Stimulated activated naive CD8-positive, alpha-beta T cell treated with anti-CD3 and anti-CD28 coated beads, Interleukin-15, Interleukin-2, amounts not matched to agents 100 U/mL and 50 U/mL, for 24 hours (primary cell): ENCODE measurements at places on chromosomes 3 and 15.

- no peak for DNase-seq
These were observed 9.3 kb downstream of the OXTR start for GRCh38 chr3:8760091-8760490.

- no peak for DNase-seq
These were observed 6.9 kb upstream of the RPL35A start for GRCh38 chr3:197942956-197943556.

DNA sequence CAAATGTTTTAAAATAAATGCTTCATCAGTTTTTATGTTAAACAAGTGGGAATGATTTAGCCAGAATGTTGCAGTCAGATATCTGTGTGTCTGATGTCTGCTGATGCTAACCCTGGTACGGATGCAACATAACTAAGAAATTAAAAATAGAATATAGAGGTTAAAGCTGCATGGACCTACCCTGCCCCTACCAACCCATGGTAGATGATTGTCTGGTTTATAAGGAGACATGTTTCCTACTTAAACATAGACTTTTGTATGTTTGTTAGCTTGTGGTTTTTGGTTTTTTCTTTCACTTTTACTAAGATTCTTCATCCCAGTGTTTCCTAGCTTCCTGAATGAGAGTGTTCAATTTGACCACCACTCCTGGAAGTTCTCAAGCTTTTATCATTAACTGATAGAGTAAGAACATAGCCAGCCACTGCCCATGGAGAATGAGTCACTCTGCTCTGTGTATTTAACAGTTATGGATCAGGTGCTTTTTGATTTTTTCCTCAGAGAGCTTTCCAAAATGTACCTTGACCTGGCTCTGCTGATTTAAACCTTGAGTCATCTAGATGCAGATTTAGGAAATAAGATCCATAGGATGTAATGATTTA is 70.7 kb upstream of the VEPH1 start:
- no peak for DNase-seq

GRCh38 chr3:25992606-25993005 is 202.7 kb downstream of the OXSM start:
- DNase-seq: no peak

DNA sequence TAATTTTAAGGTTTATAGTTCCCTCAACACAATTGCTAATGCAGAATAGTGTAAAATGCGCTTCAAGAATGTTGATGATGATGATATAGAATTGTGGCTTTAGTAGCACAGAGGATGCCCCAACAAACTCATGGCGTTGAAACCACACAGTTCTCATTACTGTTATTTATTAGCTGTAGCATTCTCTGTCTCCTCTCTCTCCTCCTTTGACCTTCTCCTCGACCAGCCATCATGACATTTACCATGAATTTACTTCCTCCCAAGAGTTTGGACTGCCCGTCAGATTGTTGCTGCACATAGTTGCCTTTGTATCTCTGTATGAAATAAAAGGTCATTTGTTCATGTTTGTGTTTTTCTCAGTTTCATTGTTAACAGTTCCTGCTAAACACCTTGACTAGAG is 27.8 kb upstream of the CRTC3 start:
- no peak for DNase-seq

DNA sequence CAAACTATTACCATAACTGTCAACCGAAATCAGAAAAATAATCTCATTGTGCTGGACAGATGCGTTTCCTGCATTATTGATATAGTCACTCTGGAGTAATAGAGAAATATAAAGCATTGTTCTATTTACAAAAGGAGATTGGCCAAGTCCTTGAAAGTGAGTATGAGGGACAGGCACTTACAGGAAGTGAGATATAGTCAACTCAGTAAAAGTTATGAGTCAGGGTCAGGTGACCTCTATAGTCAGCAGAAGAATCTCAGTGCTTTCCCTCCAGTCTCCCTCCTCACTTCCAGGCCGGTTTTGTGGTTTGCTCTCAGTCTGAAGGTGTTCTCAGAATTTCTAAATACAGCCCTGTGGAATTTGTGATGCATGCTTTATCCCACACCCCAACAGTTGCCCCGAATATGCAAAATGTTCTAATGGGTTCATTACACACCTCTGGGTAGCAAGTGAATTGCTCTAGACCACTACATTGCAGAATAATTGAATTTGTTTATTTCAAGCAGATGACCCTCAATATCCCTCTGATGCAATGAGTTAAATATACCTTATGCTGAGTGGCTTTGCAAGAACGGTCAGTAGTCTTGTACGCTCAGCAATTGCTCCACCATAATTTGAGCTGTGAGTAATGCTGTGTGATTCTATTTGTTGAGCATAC is 787.7 kb downstream of the MCTP2 start:
- DNase-seq: no peak

- peak; percentile 81 for DNase-seq
These were observed 24.6 kb upstream of the CORO2B start for GRCh38 chr15:68553994-68554720.

DNA sequence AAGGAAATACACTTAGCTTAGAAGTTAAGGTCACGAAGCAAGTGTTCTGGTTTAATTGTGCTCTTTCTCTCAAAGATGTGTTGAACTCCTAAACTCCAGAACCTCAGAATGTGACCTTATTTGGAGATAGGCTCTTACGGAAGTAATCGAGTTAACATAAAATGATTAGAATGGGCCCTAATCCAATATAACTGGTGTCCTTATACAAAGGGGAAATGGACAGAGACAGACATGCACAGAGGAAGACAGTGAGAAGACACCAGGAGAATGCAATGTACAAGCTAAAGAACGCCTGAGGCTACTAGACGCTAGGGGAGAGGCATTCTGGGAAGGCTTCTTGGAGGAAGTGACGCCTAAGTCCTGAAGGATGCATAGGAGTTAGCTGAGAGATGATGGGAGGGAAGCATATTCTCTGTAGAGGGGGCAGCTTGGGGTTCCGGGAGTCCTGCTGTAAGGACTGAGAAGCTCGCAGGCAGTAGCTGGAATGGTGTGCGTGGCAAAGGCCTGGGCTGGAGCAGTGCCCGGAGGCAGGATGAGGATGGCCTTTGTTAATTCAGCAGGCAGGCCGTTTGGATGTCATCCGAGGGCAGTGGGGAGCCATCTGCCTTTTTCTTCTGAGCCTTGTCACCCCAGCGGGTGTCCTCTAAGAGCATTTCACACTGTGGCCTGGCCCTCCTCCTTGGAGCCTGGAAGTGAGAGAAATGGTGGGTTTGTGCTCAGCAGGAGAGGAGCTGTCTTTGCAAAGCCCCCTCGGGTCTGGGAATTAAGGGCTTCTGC is 513.4 kb downstream of the SHQ1 start:
- DNase-seq: no peak

GRCh38 chr3:168116279-168116678 is 20.6 kb upstream of the GOLIM4 start:
- DNase-seq: no peak

DNA sequence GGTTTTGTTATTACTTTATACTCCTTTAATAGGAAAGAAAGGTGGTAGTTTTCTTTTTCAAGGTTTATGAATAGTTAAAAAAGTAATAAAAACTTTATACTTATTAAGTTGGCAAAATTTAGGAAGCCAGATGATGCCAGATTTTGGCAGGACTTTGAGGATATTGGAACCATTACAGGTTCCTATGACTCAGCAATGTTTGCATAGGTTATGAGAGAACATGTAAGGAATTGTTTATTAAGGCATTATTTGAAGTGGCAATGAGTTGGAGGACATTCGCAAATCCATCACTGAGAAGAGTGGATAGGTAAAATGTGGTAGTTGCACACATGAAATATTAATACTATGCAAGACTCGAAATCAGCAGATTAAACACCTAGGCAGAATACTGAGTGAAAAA is 29.9 kb downstream of the CDAN1 start:
- no peak for DNase-seq

- DNase-seq: no peak
These were observed 15.5 kb upstream of the ACAP2 start for GRCh38 chr3:195458316-195458717.

GRCh38 chr3:171013822-171014748 is 12.4 kb downstream of the SLC2A2 start:
- no peak for DNase-seq

DNA sequence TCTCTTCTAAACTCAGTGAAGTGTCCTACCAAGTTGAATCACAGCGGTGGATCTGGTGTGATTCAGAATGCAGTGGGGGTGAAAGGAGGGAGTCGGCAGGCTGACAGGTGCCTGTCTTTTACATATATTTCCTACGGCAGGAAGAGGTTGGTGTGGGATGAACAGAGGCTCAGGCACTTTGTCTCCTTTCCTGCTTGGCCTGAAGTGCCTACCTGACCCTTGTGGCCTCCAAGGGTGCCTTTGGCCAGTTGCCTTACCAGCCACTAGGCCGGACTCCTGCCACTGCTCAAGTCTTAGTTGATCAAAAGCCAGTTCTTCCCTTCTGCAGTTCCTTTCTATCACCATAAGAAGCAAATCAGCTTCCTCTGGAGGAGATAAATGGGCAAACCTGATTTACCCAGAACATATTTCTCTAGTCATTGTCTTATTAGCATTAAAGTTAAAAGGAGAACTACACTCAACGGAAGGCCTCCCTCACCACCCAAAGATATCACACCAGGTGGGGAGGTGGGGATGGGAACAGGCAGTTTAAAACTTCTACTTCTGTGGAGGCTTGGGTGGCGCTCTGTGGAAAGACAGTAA is 52.1 kb downstream of the CRTC3 start:
- DNase-seq: no peak

DNA sequence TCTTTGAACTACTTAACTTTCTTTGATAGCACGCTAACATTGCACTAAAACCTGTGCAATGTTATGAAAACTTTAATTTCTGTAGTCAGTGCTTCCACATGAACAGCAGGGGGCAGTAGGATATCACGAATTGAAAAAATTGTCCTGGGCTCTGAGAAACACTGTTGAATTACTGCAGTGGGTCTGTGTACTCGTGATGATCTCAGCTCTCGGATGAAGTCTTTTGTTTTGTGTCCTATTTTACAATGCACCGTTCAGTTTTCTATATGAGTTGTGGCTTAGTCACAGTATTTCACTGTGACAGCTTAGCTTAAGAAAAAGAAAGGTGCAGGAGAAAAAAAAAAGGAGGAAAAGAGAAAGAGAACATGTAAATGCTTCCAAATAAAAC is 141.3 kb upstream of the CCDC54 start:
- DNase-seq: peak; percentile 26

GRCh38 chr3:50472958-50473357 is 30.5 kb downstream of the CACNA2D2 start:
- DNase-seq: peak; percentile 14

GRCh38 chr3:112127522-112128494 is 5.2 kb downstream of the GCSAM start:
- no peak for DNase-seq

DNA sequence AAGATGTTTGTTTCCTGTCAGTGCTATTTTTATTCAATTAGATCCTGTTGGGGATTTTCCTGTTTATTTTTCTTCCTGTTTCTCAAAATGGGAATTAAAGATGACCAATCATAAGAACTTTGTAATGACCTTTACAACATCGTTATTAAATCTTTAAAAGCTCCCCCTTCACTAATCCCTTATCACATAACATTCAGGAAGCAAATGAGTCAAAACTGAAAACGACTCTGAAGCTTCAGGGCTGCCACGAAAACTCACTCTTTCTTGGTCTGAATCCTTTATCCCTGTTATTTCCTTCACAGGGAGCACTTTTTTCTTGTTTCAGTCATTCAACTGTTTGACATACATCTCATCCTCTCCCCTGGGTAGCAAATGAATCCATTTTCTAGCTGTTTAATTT is 75.8 kb upstream of the MB21D2 start:
- DNase-seq: no peak

DNA sequence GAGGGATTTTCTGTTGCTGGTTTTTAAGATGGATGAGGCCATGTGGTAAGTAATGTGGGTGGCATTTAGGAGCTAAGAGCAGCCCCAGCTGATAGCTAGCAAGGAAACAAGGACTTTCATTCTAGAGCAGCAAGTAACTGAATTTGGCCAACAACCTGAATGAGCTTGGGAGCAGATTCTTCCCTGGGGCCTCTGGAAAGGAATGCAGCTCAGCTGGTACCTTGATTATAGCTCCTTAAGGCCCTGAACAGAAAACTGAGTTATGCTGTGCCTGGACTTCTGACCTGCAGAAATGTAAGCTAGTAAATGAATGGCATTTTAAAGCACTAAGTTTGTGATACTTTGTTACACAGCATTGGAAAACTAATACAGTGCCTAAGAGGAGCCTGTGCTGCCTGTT is 565.5 kb downstream of the PDCD6IP start:
- DNase-seq: no peak

- no peak for DNase-seq
These were observed 13.7 kb downstream of the C15orf39 start for GRCh38 chr15:75215107-75216004.

- DNase-seq: no peak
These were observed 12.8 kb downstream of the ADPGK start for GRCh38 chr15:72770673-72771328.

DNA sequence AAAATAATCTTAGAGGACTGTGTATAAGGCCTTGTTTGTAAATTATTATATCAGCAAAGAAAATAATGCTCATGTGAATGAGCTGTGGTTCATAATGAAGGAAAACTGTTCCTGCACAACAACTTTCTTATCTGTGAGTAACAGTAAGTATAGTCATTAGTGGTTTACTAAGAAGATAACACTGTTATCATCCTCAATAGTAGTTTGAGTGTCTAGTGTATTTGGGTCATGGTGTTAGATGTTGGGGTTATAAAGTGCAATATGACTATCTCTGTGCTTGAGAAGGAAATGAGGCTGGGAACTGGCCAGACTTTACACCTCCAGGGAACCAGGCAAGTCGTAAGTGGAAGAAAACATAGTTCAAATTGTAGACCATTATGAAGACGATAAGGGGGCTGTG is 15.6 kb downstream of the VPS8 start:
- DNase-seq: no peak

- no peak for DNase-seq
These were observed 25.9 kb upstream of the RAB6B start for GRCh38 chr3:133921592-133921991.

DNA sequence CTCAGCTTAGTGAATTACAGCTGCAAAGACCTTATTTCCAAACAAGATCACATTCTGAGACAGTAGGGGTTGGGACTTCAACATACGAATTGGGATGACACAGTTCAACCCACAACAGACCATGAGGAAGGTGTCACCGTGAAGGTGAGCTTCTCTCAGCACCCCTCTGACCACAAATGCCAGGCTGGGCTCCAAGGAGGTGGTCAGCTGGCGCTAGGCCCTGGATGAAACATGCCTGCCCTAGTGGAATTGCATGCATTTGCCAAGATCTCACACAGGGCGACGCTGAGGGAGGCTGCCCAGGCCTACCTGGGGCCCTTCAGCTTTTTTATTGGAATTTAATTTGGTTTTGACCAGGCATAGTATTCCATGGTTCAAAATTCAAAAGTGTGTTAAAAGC is 1.8 kb downstream of the CFAP100 start:
- no peak for DNase-seq

- no peak for DNase-seq
These were observed 147.9 kb upstream of the THBS1 start for GRCh38 chr15:39432912-39433348.

- DNase-seq: peak; percentile 47
These were observed 287.8 kb upstream of the SATB1 start for GRCh38 chr3:18712713-18713576.

DNA sequence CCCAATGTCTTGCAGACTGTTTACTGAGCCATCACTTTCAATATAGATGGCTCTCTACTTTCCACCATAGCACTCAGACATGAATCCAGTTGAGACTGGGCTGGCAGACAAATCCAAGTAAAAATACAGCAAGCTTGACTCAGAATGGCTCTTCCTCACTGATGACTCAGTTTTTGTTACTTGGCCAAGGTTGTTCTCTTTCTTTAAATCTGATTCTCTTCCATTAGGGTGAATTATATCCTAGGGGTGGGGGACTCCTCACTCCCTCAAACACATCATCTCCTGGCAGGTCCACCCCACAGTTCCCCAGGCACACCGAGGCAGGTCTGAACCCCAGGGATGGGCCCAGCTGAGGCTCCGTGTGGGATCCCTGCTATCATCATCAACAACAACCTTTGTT is 157.9 kb downstream of the MEX3B start:
- no peak for DNase-seq
